D721Med (cell line): ENCODE measurements at places on chromosomes 1 and 21.
A peak's percentile ranks its signal among the peaks of the same experiment; 100 is the strongest.

- DNase-seq: no peak
Measured at GRCh38 chr1:92230736-92231135, 13.0 kb downstream of the C1orf146 start.

DNA sequence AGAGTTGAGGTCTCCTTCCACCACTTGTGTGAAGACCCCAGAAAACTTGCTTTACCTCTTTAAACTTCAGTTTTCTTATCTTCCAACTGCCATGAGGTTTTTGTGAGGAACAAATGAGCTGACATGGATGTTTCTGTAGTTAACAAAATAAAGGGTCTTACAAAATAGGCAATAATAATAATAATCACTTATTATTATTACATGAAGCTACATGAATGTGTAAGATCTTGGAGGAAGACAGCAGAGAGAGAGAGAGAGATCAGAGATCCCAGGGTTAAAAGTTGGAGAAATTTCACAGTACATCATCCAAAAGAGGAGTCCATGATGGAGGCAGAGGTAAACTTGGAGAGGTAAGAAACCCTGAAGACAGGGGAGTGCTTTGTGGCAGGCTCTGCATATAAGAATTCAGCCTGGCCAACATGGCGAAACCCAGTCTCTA lies 10.7 kb downstream of the RCC1 start:
- no peak for DNase-seq

- DNase-seq: no peak
Measured at GRCh38 chr1:159161001-159161718, 10.3 kb upstream of the CADM3 start.

DNA sequence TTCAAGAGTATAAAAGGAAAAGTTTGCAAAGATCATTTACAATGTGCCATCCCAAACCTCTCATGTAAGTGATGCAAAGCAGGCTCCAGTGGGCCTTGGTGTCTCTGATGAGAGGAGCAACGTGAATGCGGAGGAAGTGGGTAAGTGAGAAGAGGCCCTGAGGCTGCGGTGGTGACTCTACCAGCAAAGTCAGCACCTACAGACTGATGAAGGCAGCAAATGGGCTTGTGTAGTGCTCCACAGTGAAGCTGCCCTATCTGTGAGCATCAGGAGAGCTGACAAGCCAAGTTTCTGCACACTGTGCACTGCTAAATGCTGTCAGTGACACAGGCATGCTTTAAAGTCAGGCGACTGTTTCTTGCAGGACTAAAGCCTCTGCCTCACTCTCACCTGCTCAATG lies 15.6 kb upstream of the RAP1A start:
- DNase-seq: no peak

GRCh38 chr1:12610305-12610935 lies 7.6 kb downstream of the DHRS3 start:
- DNase-seq: no peak

GRCh38 chr1:12067900-12068821 lies 5.1 kb downstream of the TNFRSF8 start:
- no peak for DNase-seq

GRCh38 chr1:224201383-224201782 lies 18.3 kb downstream of the DEGS1 start:
- DNase-seq: no peak

DNA sequence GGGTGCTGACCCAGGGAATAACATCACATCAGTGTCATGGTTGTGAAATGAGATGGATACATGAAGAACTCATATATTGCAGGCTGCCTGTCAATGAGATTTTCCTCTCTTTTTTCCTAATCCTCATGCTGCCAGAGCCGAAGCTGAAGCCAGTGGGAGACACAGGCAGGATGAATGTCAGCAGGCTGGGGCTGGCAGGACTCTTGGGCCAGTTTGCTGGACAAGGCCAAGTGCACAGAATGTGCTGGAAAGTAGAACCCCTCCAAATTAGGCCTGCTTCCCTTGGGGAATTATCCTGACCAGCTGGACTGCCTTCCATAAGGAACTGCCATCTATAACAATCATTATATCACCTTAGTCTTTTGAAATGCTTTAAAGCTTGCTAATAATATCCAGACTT lies 31.4 kb downstream of the SLC44A3 start:
- no peak for DNase-seq

GRCh38 chr1:8281843-8282509 lies 35.9 kb upstream of the SLC45A1 start:
- no peak for DNase-seq

DNA sequence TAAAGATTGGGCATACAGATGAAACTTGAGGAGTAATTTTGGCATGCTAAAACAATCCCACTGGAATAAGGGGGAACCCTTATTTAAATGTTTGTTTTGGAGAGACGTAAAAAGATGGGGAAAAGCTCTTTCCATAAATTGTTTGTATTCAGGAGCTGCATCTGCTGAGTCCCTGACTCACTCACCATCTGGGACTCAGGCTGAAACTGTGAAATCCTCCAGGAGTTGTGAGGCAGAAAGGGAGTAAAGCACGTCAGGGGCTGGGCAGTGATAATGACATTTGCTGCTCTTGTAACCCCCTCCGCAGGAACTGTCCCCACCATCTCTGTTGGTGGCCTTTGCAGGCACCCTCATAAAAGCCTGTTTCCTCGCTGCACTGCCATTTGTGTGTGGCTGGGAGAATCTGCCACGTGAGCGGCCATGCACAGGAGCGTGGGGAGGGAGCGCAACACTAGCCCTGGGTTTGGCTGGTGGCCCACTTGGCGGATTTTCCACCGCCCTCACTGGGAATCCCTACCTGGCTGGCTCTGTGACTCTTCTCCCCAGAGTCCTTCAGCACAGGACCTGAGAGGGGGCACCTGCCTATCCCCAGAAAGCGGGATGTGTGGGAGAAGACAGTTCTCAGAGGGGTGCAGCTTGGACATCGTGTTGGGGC lies 45.3 kb downstream of the ZSCAN20 start:
- DNase-seq: no peak

GRCh38 chr1:184556665-184557064 lies 169.8 kb downstream of the C1orf21 start:
- DNase-seq: no peak

- no peak for DNase-seq
Measured at GRCh38 chr1:185843986-185844385, 109.8 kb downstream of the HMCN1 start.

DNA sequence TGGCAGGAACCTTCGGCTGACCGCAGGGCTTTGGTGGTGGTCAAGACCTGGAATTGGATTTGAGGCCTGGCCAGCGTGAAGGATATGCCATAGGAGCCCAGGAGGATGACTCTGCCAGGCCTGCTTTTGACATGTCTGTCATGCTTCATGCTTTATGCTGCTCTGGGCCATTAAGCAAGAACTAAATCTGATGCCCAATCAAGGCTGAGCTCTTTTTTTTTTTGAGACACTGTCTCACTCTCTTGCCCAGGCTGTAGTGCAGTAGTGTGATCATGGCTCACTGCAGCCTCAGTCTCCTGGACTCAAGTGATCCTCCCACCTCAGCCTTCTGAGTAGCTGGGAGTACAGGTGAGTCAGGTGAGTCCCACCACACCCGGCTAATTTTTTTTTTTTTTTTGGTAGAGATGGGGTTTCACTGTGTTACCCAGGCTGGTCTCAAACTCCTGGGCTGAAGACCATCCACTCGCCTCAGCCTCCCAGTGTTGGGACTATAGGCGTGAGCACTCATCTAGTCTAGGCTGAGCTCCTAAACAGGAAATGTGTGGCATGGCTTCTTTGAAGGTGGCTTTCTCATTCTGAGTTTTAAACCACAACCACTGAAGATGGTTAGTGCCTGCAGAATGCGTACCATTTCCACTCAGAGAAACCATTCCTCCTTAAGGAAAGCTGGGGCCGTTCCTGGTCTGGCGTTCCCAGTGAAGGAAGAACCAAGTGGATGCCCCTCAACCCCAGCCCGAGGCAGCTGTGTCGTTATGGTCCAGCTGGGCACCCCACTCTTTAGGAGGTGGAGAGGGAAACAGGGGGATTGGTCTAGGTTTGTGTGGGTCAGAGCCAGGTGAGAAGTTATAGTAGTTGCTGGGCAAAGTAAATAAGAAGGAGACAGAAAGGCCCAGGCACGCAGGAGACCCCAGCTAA lies 34.2 kb upstream of the ATP5PO start:
- DNase-seq: no peak

DNA sequence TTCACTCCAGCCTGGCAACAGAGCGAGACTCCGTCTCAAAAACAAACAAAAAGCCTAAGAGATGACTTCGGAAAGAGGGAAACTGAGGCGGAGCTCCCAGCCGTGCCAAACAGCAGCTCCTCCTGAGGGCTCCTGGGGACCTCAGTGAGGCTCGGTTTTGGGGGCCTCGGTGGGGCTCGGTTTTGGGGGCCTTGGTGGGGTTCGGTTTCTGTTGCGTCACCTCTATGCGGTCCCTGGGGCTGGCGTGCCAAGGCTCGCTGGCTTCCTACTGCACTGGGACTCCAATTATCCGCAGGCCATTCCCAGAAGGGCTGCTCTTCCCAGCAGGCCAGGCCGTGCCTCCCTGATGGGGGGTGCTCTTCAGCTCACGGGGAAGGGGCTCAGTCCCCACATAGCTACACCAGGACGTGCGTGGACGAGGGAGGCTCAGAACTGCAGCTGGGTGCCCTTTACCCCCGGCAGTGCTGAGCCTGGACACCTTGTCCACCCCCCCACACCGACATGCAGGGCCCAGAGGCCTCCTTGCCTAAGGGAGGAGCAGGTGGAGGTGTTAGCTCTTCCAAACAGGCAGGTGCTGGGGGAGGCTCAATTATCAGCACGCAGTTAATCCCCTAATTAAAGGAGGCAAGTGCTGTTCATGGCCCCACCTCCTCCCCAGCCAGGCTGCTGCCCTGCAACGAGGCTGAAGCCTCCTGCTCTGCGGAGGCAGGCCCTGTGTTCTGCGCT lies 5.1 kb upstream of the C1orf159 start:
- DNase-seq: peak; percentile 62

- no peak for DNase-seq
Measured at GRCh38 chr1:100538913-100539835, 1.2 kb downstream of the GPR88 start.

DNA sequence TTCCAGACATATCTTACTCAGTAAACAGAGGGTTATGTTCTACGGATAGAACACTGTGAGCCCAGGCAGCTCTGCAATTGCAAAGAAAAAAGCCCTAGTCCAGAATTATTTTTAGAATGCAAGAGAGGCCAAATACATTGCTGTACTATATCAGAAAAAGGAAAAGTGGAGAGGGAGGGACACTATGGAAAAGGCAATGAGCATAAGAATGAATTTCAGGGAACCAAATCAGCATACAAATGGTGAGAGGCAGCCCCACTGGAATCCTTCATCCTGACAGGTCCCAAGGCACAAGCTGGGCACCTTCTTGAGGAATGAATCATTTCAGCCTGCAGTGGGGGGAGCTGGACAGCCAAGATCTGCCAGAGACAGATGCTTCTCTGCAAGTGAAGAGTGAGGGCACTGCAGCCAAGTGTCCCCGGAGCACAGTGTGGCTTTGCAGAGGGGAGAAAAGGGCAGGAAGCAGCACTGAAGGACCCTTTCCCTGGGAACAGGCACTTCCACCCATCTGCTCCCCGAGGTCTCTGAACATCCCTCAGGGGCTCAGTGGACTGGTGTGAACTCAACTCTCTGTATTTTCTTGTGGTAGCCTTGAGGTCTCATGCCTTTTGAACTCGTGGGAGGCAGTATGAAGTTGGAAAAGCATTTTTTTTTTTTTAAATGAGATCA lies 115.6 kb downstream of the XCL2 start:
- DNase-seq: no peak

GRCh38 chr1:94411237-94411636 lies 7.0 kb upstream of the ABCD3 start:
- DNase-seq: no peak

- DNase-seq: no peak
Measured at GRCh38 chr1:236765831-236766230, 29.3 kb upstream of the MTR start.

DNA sequence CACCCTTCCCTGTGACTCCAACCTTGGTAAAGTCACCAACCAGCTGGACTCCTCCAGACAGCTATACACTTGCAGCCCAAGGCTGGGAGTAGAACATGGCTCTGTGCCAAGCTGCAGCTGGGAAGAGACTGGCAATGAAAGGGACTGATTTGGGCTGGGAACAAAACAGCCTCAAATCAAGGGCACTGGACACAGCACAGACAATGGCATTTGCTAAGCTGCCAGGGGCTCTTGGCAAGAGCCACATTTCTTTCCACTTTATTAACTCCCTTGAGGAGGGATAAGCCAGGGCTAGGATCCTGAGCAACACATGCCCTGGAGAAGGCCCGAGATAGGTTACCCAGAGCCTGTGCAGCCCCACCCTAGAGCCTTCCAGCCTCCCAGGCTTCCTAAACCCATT lies 12.0 kb downstream of the SYT11 start:
- no peak for DNase-seq

GRCh38 chr1:185291159-185291558 lies 25.9 kb downstream of the IVNS1ABP start:
- DNase-seq: no peak

DNA sequence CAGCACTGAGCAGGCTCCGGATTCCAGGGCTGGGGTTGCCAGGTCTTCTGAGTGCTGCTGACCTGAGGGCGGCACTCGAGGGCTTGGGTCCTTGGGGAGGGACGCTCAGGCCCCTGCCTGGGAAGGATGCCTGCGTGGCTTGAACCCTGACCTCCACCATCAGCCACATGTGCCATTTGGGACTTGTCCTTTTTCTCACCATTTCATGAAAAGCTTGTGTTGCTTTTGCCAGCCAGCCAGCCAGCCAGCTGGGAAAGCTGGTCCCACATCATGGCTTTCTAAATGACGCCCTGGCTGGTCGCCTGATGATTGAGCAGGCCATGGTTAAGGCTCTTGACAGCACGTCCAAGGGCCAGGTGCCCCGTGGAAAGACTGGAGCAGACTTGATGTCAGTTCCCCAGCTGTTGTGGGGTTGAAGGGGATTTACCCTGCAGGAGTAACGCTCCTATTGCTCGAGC lies 168.7 kb downstream of the CAMTA1 start:
- no peak for DNase-seq

- DNase-seq: no peak
Measured at GRCh38 chr1:28885472-28885877, 28.9 kb upstream of the EPB41 start.

- no peak for DNase-seq
Measured at GRCh38 chr1:8015036-8015808, 10.9 kb downstream of the ERRFI1 start.

- DNase-seq: no peak
Measured at GRCh38 chr1:161511018-161511755, 5.9 kb downstream of the FCGR2A start.

DNA sequence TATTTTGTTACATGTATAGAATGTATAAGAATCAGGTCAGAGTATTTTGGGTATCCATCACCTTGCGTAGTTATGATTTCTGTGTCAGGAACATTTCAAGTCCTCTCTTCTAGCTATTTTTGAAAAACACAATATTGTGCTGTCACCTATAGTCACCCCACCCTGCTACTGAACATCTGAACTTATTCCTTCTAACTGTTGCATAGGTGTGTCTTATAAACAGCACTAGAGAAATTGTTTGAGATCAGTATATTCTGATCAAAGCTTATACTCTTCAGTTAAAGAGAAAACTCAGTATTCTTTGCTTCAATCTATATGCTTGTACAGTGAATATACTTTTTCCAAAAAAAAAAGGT lies 96.0 kb downstream of the ASH1L start:
- no peak for DNase-seq

GRCh38 chr21:42499444-42500112 lies 3.6 kb upstream of the RSPH1 start:
- no peak for DNase-seq
